MCF 10A (cell line): ENCODE measurements at places on chromosomes 5 and 9.

- peak; percentile 1 for DNase-seq
Measured at GRCh38 chr9:23153058-23153457, 673.0 kb downstream of the ELAVL2 start.

GRCh38 chr5:149951138-149951749 lies 6.7 kb upstream of the PDE6A start:
- DNase-seq, result no peak

GRCh38 chr5:37533851-37534250 lies 154.7 kb downstream of the WDR70 start:
- DNase-seq, result peak; percentile 63

DNA sequence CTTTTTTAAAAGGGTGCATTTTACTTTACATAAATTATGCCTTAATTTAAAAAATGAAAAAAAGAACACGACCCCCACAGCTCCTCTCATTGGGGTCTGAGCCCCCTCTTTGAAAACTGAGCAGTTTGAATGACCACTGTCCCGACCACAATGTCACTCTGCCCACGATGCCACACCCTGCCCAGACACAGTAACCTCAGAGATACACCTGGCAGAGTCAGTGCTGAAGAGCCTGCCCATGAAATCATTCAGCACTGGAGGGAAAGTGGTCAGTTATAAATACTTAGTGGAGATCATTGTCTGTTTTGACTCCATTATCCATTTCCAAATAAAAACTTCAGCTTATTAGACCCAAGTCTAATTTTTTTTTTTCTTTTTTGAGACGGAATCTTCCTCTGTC lies 49.3 kb downstream of the DNAJC21 start:
- no peak for DNase-seq

- DNase-seq, result no peak
Measured at GRCh38 chr5:78893940-78894677, 91.0 kb downstream of the ARSB start.

DNA sequence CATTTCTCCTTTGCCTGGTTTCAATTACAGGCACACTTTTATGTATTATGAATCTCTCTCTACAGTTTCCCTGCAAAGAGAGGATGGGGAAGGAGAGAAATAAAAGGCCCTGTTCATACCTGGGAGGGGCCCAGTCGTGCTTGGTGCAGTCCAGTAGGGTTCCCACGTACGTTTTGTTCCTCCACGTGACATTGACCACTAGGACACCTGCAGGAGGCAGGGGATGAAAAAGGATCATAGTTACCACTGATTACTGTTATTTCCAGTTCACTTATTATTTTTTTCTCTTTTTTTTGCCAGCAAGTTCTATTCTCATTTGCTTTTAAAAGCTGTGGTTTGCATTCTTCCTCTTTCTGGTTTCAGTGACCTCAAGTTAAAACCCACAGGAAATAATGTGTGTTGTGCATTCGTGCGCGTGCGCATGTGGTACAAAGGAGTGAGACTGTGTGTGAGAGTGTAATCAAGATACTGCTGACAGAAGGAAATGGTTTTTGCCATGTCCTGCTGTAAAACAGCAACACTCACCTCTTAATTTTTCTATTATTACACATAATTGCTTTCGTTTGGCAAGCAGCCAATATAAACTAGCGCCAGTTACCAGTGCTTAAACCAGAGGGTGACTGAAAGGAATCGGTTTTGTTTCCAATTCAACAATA lies 96.8 kb downstream of the ZNF608 start:
- peak; percentile 73 for DNase-seq

DNA sequence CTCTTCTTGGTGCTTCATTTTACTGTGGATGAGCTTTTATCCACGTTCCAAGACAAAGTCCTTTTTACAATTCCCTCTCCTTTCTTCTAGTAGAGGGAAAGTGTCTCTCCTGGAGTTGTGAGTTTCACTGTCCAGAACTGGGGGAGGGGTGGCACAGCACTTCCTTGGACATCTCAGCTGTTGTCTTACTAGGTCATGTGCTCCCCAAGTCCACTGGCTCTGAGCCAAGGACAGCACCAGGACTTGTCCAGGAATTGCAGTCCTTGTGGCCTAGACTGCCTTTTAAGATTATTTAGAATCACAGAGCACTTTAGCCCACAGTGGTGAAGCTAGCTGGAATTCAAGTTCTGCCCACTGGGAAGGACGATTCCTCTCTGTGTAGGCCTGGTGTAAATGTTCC lies 700.2 kb upstream of the PTPRD start:
- peak; percentile 8 for DNase-seq

- no peak for DNase-seq
Measured at GRCh38 chr5:177507596-177508220, 1.9 kb downstream of the DOK3 start.

DNA sequence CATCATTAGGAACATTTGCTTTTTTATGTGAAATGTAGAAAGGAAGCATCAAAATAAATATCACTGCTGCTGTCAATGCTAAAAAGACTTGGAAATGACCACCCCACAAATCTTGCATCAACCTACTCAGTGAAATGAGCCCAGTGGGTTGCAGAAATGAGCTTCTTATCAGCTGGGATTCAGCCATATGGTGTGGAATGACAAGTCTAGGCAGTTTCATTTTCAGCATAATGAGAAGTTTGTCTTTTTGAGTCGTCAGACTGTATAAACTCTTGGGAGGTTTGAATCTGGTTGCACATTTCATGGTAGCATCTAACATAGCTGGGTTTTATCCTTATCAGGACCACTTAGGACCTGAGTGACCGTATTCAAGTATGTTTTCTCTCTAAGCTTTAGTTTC lies 251.1 kb upstream of the PPP1R2B start:
- DNase-seq, result no peak

DNA sequence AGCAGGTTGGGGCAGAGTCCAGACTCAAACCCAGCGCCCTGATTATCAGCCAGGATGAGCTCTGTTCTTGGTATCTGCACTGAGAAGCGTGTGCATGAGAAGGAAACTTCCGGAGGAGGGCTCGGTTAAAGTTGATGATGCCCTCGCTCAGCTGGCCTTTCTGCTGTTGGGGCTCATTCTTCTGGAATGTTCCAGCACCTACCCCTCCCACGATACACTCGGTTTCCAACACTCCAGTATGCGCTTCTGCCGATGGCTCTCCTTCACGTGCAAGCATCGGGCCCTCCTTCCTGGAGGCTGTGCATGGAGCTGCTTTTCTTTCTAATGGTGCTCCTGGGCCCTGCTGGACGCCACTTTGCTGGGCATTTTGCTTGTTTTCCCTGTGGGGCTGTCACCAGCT lies 134.0 kb downstream of the RXRA start:
- no peak for DNase-seq

DNA sequence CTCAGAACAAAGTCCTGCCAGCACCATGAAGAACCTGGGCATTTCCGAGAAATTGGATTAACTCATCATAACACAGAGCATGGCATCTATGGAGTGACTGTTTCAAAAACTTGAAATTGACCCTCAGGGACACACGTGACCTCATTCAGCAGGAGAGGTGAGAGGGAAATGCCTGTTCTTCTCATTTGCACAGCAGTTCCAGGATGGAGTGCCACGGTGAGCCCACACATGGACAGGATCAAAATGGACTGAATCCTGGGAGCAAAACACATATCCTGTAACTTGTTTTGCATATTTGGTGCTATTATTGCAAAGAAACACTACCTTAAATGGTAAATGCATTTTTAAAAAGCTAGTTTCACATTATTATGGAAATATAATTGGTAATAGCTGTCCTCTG lies 256.1 kb upstream of the IRX2 start:
- DNase-seq, result no peak

- DNase-seq, result peak; percentile 23
Measured at GRCh38 chr5:17379100-17379951, 118.7 kb upstream of the TAF11L2 start.

GRCh38 chr5:42483472-42484154 lies 60.4 kb downstream of the GHR start:
- no peak for DNase-seq

DNA sequence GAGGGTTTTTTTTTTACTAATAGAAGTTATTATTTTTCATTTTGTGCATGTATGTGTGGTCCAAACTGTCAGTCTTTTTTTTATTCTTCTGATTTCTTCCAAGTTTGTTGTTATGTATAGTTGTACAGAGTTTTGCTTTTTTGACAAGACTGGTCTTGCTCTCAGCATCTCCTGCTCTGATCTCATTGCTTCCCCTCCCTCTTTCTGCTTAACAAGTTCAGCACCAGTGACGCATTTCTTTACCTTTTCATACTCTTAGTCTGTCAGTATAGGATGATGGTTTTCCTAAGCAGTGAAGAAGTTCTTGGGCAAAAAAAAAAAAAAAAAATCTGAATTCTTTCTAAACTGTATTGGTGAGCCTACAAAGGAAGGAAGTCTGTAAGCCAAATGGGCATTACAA lies 135.1 kb downstream of the CD180 start:
- no peak for DNase-seq

DNA sequence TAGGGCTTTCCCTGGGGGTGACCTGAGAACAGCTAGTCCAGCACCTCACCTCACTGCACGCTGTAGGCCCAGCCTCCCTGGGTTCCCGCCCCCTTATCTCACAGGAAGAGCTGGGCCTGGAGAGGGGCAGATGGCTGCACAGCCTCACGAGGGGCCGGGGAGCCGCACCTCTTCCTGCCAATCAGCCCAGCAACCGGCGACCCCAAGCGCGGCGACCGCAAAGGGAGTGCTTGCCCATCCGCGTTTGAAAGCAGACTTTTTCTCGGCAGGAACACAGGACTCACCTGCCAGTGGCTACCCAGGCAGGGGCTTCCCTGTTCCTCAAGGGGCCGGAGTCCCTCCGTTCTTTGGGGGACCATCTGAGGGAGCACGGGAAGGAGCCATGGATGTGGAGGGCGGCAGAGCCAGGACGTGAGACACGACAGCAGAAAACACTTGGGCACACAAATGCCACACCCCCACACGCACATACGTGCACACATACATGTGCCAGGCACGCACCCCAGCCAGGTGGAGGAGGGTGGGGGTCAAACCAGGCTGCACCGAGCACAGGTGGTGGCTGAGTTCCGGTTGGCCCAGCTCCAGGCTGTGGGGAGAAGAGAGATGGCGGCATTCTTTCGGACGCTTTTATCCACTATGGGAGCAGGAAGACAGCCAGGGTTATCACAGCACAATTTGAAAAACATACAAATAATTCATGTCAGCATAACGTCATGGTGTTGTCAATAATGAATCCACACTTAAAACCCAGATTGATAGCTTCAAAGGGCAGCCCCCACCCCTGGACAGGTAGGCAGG lies 11.3 kb downstream of the TMEM250 start:
- no peak for DNase-seq

GRCh38 chr5:113035096-113035495 lies 58.5 kb downstream of the DCP2 start:
- no peak for DNase-seq

DNA sequence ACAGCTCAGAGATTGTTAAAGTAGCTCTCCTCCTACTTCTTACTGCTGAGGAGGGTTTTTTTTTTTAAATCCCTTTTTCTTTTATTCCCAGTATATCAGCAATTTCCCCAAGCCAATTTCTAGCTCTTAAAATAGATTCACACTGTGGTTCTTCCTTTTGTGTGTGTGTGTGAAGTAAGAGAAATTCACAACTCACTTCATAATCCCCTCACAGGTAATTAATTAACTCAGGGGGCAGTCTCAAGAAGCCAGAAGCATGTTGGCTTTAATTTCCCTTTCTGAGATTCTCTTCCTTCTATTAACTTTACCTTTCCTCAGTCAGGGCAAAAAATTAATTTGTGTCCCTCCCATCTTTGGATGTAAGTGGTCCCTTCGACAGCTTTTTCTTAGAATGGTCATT lies 71.0 kb upstream of the HMHB1 start:
- no peak for DNase-seq

- peak; percentile 13 for DNase-seq
Measured at GRCh38 chr5:6875376-6875775, 162.1 kb downstream of the TENT4A start.

GRCh38 chr5:38249301-38249700 lies 9.1 kb upstream of the EGFLAM start:
- DNase-seq, result no peak
